ENCODE measurements at places on chromosomes 4 and X.

- no peak for DNase-seq
Observed at GRCh38 chr4:4792466-4792865, 67.0 kb upstream of the MSX1 start.

DNA sequence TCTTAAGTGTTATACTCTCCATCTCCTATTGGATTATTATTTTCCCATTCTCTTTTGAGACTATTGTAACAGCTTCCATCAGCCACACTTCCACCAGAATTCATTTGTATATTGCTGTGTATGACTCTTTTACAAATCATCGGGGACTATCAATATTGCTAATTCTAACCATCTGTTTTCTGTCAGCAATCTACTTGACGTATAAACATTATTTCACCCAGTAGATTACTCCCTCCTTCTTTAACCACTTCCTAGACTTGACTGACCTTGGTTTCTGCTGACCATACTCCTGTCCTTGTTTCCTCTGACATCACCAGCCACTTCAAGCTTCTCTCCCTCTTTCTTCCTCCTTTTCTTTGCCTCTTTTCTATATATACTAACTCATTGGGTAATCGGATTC is 402.9 kb downstream of the PCDH18 start:
- no peak for DNase-seq

DNA sequence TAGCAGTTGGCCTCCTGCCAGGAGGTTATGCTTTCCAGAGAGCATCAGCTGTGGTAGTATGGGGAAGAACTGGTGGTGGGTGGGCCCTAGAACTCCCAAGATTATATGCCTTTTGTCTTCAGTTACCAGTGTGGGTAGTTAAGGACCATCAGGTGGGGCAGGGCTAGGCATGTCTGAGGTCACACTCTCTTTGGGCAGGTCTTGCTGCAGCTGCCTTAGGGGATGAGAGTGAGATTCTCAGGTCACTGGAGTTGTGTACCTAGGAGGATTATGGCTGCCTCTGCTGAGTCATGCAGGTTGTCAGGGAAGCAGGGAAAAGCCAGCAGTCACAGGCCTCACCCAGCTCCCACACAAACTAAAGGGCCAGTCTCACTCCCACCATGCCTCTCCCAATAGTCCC is 172.9 kb upstream of the GYPA start:
- DNase-seq = no peak

GRCh38 chrX:45348296-45348695 is 147.6 kb upstream of the DIPK2B start:
- DNase-seq = no peak

DNA sequence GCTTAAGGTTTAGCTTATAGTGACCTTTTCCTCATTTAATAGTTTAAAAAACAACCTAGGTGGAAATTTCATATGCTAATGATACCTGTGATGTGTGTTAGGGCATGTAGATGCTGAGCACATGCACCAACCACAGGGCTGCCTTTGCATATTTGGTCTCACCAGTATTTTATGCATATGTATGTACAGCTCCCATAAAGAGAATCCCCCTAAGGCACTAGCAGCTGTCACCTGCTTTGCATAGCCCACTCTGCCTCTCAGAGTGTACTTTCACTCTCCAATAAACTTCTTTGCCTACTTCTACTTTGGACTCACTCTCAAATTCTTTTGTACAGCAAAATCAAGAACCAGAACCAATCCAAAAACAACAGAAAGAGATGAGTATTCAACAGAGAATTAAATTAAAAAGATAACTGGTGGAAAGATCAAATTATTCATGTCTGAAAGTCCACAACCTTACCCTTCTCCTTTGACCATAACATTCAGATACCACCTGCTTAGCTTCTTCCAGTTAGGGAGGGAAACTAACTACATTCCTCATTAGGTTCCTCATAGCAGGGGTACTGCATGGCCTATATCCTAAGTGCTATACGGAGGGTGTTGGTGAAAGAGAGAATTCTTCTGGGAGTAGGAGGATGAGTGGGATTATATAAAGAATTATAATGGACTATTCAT is 250.5 kb downstream of the STPG2 start:
- no peak for DNase-seq

DNA sequence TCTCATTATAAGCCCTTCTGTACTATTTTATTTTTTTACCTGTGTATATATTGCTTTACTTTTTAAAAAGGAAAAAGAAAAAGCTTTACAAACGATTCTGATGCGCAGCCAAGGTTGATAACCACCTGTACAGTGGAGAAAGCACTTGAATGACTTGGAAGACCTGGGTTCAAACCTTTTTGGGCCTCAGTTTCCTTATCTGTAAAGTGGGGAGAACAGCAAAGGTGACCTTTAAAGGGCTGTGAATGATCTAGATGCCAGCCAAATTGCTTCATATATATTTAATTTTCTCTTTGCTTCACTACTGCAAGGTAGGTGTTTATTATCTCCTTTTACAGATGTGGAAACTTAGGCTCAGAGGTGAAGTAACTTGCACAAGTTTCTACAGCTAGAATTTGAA is 45.0 kb downstream of the SMC1A start:
- DNase-seq = no peak

All from brain pericyte (primary cell).